CD8-positive, alpha-beta T cell (primary cell): ENCODE measurements at places on chromosomes 7 and 10.

- DNase-seq, result no peak
These were observed 1144.6 kb downstream of the SORCS3 start for GRCh38 chr10:105785721-105786120.

- DNase-seq, result no peak
These were observed 103.3 kb downstream of the ACTR3B start for GRCh38 chr7:152862856-152863255.

DNA sequence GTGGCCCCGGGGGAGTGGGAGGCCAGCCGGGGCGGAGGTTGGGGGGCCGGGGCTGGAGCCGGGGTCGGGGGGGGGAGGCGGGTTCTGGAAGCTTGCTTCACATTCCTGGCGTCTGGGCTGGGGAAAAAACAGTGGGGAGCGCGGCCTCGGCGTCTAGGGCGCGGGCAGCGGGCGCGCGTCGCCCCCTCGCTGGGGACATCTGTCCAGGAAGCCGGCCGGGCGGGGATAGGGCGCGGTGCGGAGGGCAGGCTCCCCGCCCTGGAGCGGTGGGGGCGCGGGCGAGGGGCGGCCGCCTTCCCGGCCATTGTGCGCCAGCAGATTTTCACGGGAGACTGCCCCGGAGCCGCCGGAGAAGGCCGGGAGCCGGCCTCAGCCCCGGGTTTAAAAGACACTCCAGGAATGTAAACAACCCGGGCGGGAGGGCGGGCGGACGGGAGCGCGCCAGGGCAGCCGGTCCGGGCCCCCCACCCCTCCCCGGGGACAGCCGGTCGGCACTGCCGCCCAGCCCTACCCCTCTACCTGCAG, 1.4 kb downstream of the ZMIZ1 start:
- no peak for DNase-seq

- no peak for DNase-seq
These were observed 89.1 kb upstream of the HABP2 start for GRCh38 chr10:113463777-113464176.

DNA sequence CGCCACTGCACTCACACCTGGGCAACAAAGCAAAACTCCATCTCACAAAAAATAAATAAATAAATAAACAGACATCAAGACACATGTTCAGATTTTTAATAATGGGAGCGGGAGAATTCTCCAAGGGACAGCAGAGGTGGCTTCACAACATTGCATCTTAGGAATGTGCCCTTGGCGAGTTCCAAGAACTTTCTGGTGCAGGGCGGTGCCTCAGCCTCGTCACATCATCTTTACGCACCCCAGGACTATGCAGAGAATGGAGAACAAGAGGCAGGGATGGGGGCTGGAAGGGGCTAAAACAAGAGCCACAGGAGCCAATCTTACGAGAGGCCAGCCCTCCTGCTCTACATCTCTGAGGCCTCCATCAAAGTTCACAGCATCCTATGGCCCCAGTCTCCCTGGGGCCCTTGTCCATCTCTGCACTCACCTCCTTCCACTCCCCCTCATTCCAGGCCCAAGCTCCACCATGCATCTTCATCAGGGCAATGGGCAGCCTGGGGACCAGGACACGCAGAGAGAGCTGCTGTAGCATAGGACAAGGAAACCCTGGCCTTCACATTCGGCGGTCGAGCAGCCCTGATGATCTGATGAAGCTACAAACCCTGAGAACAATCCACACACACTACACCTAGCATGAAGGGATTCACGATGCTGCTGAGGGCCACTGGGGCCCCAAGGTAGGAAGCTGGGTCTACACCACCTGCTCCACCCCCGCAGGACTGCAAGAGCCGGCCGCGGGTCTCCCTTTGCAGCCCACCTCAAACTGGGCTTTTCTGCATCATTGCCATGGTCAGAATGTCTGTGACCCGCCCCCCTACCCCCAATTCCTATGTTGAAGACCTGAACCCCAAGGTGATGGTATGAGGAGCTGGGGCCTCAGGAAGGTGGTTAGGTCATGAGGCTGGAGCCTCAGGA, 22.3 kb downstream of the TNS3 start:
- no peak for DNase-seq

DNA sequence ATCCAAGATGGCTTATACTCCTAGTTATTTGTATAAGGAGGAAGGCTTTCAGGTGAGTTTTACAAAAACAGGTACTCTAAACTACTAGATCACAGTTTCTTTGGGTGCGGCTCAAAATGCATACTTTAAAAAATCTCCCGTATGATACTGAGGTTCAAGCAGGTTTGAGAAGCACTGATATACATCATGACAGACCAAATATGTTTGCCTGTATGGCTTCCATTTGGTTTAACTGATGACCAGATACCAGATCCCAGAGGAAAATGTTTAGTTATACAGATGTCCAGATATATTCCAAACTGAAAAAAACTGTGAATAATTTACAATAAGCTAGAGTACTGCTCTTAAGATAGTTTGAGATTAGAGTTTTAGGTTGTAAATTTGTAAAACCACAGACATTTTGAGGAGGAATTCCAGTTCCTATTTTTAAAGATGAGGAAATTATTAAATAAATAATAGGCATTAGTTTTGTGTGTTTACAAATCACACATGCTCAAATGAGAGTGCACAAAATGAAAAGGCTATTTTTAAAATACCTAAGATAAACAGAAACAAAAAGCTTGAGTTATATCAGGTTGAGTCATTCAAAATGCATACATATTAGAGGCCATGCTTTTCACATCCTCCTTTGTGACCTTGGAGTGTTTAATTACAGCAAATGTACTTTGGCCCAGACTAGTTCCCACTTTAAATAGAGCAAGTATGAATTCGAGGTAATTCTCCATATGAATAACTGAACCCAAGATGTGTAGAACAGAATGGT, 60.5 kb downstream of the SEMA3C start:
- DNase-seq, result no peak

- DNase-seq, result no peak
These were observed 120.6 kb downstream of the SH3PXD2A start for GRCh38 chr10:103734731-103735130.

GRCh38 chr10:34886906-34887642, 72.0 kb upstream of the PARD3 start:
- DNase-seq, result no peak

DNA sequence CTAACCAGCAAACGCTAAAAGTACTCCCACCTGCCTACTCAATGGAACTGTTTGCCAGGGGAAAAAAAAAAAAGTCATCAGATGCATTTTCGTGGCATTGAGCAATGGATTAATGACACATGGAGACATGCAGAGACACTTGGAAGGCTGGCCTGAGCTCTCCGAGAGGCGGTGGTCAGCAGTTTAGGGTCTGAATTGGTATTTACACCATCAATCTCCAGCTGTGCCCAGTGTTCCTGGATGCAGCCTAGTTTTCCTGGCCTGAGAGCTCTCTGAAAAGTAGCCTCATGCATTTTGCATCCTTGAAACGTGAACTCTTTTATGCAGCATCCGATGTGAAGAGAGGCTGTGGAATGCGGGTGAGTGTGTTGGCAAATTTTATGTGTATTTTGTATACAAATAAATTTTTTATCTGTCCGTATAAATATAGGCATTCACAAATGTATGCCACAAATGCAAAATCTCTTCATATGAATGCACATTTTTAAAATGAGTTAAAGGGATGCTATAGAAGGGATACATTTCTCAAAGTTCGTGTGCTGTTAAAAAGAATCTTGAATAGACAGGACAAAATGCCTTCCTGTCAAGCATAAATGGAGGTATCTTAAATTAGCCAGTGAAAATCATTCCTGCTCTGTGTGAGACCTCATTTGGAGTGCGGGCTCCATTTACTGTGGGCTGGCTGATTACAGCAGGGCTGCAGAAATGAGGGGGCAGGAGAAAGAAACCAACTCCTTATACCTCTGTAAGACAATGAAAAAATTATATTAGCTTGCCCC, 137.7 kb upstream of the PFKP start:
- no peak for DNase-seq

DNA sequence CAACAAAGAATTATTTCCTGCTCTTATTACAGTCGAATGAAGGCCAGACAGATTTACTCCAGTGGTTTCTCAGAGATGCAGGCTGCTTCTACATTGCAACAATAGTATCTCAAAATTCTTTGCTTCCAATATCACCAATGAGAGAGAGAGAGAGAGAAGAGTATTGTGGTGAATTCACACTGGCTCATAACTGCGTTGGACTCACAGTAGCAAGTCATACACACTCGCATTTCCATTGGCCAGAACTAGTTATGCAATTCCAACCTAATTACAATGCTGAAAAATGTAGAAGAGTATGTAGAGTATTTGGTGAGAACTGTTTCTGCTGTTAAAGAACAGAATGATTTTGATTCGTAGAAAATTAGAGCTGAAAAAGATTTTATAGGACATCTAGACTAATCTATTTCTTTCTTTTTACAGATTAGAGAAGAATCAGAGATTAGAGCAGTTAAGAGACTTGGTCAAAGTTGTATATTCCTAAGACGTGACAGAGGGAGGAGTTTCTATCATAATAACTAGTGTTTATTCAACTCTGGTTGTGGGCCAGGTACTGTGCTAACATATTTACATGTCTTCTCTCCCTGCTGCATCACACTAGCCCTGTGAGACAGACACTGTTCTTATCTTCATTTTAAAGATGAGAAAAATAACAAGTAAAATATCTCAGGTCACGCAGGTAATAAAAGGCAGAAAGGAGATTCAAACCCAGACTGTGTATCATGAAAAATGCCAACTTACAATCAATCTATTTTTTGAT, 34.6 kb upstream of the PDK4 start:
- DNase-seq, result no peak

DNA sequence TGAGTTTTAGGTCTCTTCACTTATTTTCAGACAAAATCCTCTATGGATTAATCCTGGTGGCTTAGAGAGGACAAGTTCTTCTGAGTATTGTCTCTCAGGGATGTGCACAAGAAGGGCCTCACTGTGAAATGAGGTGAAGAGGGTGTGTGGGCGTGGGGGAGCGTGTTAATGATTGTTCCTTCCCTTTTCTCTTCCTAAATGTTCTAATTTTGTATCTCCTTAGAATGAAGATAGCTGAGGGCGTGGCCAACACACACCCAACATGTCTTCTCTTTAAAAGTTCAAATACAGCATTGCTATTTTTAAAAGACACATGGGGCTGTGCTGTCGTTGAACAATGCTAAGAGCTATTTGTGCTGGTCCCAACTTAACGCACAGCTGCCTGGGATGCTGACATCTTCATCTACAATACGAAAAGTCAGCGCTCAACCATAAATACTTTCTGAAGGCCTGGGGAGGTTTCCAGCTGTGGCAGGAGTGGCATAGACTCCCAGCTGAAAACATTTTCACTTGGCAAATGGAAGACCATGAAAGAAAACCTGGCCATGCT, 135.9 kb downstream of the JCAD start:
- no peak for DNase-seq

GRCh38 chr7:21462081-21462480, 34.2 kb downstream of the SP4 start:
- DNase-seq, result no peak

DNA sequence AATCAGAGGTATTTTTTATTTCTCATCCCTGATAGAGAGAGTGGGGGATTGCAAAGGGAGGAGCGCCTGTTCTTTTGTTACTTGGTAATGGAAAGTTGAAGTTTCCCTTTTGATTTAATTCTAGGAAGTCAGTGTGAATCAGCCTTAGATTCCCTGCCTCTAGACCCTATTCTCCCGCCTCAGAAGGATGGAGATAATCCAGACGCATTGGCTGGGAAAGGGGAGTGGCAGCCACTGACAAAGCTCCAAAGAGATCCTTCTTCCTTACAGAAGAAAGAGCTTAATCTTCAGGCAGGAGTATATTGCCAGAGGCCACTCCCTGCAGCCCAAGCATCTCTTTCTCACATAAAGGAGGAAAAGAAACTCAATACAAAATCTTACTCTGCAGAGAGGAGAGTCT, 122.3 kb upstream of the GALNT17 start:
- no peak for DNase-seq

DNA sequence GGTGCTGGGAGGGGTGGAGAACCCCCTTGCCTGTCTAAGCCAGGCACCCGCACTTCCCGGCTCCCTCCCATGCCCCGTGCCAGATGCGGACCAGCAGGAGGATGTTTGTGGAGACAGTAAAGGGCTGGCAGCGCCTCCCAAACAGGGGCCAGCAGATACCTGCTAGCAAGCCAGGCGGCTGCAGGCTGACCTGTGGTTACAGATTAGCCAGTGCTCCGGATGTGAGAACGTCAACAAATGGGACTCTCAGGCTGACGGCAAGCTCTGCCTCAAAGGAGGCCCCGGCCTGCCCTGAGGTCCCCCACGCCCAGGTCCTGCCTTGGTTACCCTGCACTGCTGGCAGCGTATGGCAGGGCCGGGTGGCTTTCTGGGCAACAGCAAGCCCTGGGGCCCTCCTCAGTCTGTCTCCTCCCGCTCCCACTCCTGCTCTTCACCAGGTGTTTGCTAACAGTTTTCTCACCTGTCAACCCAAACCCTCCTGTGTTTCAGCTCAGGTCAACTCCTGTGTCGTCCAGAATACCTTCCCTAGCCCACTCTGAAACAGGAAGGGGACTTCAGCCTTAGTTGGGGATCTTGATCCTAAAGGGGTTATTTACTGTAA, 85.4 kb downstream of the NEURL1 start:
- DNase-seq, result no peak

DNA sequence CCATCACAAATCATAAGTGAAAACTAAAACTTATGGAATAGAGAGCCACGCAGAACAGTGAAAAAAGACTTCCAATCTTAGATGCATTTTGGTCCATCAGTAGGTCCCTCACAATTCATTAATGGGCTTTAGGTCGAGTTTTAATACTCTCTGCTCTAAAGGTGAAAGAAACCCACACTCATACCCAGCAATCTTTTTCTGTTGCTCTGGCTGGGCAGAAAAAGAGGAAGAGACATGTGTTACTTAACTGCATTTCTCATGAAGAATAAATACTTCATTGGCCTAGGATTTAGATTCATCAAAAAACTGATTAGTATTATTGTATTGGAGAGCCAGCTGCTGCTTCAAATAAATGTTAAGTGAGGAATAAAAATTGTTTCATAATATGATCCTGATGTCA, 645.7 kb downstream of the PHTF2 start:
- no peak for DNase-seq

GRCh38 chr7:128708824-128709223, 30.3 kb upstream of the CALU start:
- DNase-seq, result no peak

DNA sequence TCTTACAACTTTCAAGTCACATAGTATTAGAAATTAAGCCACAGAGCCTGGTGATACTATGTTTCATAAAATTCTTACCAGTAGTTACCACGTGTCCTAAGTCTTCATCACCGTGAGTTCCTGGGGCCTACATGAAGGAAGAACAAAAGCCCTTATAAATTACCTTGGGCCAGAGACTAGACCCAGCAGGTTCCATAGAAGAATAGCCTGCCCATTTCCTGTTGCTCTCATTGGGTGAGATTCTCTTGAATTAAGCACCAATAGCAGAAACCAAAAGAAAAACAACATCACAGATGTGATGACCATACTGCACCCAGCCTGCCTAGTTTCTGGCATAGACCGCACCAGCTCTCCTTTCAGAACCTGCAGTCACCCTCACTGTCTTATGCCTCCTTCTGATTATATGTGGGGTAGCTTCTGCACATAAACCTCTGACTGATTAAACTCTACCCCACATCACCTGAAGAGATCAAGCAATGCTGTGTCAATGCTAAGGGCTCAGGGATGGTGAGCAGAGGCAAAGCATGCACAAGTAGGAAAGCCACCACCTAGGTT, 18.0 kb upstream of the SEM1 start:
- DNase-seq, result no peak

- DNase-seq, result no peak
These were observed 81.7 kb downstream of the APBB1IP start for GRCh38 chr10:26519803-26520202.
